Activated naive CD4-positive, alpha-beta T cell treated with anti-CD3 and anti-CD28 coated beads, Interleukin-2, amount 10 ng/mL, durations not matched to agents 5 hours and 36 hours (primary cell): ENCODE measurements at places on chromosomes 6 and 20. TPM values are rescaled to one million over a fixed set of nuclear protein-coding genes. Genes with fewer than 3 reads are reported as not detected.

The SAMD10 gene
- 20.5 TPM for total RNA-seq

The PARD6B gene
- total RNA-seq = 4.4 TPM

The TULP1 gene
- not detected for total RNA-seq

The NOTCH4 gene
- 0.24 TPM for total RNA-seq

The RIPPLY2 gene
- total RNA-seq = not detected

The GPR6 gene
- total RNA-seq = not detected

The NDRG3 gene
- total RNA-seq = 31.3 TPM

The FAXC gene
- total RNA-seq = not detected

The MTFR2 gene
- 12.7 TPM for total RNA-seq
